ENCODE measurements at places on chromosomes 1 and 21.

GRCh38 chr1:202562444-202563060, 147.7 kb downstream of the SYT2 start:
- DNase-seq, result no peak

DNA sequence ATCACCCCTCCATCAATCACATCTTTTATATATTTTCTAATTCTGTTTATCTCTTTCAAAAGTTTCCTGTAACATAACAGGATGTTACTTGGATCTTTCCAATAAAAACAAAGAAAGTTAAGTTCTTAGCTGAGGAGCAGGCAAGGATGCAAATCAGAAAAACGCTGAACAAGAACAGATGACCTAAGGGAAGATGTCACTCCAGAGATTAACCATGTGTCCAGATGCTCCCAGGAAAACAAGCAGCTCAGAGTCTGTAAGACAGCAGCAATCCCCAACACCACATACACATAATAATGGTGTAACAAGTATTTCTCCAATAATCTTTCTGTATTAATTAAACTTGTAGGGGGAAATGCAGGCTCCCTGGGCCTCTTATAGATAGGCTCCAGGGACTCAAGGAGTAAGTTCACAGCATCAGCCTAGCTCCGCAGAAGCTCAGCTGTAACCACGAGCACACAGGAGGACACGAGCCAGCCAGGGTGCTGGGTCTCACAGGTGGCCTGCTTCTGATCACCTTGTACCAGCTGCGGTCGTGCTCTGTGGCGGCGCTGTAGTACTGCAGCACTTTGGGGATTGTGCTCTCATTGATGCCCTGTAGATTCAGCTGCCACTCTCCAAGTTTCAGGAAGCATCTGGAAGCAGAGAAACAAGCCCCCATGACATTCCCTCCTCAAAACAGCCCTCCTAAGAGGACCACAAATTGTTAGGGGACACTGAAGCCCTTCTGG, 33.1 kb upstream of the EXOSC10 start:
- no peak for DNase-seq

- DNase-seq, result no peak
Measured at GRCh38 chr1:187744665-187745064, 915.9 kb downstream of the PLA2G4A start.

GRCh38 chr1:209435654-209436566, 147.6 kb upstream of the CAMK1G start:
- peak; percentile 72 for DNase-seq

DNA sequence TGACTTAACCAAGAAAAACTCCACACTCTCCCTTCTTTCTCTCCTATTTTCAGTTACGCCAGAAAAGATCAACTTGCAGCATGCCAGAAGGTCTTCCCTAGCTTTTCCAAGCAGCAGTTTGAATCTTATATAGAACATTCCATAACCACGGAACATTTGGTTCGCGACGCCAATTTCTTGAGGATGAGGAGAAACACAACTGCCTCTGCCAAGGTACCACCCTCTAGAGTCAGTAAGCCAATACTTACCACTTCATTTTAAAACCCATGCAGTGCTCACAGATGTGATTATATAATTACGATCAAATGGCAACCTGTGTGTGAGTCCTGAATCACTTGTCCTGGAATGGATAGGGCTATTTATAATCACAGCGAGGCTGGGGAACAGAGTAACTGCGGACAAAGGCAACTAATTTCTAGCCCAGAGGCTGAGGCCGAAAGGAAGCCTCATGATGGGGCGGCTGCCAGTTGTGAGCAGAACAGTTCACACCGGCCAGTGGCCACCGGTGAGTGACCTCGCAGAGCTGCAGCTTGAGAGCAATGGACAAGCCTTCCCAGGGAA, 43.2 kb upstream of the BACE2 start:
- no peak for DNase-seq

- no peak for DNase-seq
Measured at GRCh38 chr1:109806733-109807400, 43.1 kb upstream of the EPS8L3 start.

DNA sequence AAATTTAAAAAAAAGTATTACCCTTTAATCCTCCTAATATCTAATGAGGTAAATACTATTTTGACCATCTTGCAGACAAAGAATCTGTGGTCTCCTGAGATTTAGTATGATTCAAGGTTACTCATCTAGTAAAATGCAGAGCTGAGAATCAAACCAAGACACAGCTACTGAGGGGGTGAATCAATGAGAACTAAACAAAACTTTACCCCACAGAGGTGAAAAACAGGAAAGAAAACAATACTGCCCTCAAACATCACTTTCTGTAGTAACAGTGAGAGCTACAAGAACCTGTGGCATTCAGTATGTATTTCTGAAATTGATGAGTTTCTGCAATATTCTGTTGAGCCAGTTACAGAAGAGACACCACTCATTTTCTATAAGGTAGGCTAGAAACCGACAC, 85.1 kb downstream of the JAK1 start:
- DNase-seq, result no peak

DNA sequence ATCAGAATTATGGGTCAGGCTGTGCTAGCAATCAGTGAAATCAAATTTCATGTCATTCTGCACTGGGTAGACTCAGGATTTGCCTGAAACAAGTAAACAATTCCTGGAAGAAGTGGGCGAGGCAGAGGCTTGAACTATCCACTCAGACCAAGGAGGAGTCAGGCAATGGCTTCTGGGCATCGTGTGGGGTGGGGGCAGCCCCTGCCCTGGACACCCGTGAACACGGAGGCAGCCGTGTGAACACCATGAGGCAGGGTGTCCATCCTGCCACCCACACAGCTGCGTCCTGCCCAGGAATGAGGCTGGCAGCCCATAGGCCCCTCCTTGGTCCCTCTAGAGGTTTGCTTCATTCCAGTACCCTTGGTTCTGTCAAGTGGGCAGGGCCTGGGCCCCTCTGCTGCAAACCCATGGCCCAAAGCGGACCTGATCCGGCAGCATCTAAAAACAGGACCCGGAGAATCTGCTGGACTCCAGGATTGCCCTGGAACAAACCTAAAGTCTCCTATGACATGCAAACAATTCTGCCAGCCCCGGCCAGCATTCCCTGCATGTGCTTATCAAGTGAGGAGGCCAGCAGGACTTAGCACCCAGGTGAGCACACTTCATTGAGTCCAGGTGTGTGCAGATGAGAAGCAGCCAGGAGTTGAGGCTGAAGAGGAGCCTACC, 69.5 kb downstream of the PDE9A start:
- no peak for DNase-seq

GRCh38 chr1:229539863-229540506, 18.5 kb downstream of the ABCB10 start:
- no peak for DNase-seq

GRCh38 chr1:81387446-81387845, 413.3 kb upstream of the ADGRL2 start:
- DNase-seq, result no peak

DNA sequence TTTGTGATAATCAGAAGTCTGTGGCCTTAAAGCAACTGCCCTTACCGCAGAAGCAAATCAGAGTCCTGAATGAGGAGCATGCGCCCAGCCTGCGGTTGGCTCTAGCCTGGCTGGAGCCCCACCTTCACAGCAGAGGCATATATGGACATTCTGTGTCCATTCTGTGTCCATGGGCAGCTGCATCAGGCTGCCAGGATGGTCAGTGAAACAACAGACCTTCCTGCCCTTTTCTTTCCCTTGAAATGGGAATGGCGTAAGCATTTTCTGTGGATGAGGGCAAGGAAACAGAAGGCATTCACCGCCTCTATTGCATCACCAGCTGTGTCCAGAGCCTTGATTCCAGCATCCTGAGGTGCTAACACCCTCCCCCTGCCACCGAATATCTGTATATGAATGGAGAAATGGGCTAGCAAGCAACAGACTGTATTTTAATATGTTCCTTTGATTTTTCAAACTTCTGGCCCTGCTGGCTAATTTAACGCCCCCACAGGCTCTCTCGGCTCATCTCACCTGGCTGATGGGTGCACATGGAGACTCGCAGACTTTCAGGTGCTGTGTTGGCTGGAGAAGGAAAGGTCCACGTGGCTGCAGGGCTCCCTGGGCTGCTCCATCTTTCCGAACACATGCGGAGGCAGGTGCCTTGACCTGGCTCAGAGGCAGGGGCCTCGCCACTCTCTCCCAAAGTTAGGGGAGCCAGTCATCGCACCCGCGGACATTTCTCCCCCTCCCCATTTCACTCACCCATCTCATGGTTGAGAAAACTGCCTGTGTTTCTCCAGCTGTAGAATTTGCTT, 159.2 kb downstream of the GALNT2 start:
- no peak for DNase-seq

DNA sequence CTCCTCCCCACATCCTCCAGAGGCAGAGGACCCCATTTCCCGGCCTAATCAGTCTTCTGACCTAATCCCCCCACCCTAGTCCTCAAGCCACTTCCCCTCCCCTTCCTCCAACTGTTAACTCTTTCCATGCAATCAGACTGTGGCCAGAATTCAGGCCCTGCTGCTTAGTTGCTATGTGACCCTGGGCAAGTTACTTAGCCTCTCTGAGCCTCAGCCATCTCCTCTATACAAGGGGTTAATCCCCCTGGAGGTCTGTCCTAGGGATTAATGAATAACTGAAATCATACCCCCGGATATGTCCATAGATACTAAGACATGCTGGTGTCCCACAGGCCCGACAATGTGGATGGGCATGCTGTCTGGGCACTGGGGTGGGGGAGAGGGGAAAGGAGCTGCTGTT, 18.3 kb downstream of the AHDC1 start:
- no peak for DNase-seq

GRCh38 chr1:192261476-192261875, 55.3 kb upstream of the RGS21 start:
- DNase-seq, result no peak

DNA sequence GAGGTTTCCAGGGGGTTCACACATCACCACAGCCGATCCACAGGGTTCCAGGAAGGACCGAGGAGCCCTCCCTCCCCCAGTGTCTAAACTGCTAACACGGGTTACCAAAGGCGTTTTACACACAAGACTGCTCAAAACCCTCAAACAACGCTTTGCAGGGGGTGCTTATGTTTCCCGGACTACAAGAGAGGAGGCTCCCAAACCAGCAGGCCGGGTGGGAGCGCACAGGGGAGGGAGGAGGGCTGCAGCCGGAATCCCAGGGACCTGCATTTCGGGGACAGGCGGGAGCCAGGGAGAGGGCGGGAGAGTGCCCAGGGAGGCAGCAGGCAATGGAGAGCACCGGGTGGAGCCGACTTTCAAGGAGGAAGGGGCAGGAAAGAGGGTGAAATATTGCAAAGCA, 50.8 kb downstream of the ACBD3 start:
- no peak for DNase-seq

GRCh38 chr21:43740497-43741156, 21.7 kb downstream of the PDXK start:
- no peak for DNase-seq

GRCh38 chr1:164707868-164708331, 148.9 kb downstream of the PBX1 start:
- no peak for DNase-seq

- DNase-seq, result no peak
Measured at GRCh38 chr1:189336115-189337100, 1141.3 kb downstream of the BRINP3 start.

- DNase-seq, result no peak
Measured at GRCh38 chr1:114431026-114431425, 80.0 kb downstream of the TRIM33 start.

DNA sequence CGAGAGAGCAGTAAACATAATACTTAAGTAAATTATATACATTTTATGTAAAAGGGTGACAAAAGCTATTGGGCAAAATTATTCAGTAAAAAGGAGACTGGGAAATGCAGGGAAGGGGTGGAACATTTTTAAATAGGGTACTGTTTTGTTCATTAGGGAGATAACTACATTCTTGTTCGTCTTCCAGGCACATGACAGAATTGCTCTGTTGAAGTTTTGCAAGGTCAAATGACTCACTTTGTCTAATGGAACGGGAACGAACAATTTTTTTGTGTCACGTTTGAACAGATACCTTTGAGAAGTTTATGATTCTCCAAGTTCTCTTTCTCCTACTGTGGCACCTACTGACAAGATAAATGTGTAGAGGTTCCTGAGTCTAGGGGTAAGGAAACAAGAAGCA, 382.3 kb upstream of the ZRANB2 start:
- DNase-seq, result no peak

GRCh38 chr1:58059789-58060188, 486.7 kb downstream of the OMA1 start:
- no peak for DNase-seq

DNA sequence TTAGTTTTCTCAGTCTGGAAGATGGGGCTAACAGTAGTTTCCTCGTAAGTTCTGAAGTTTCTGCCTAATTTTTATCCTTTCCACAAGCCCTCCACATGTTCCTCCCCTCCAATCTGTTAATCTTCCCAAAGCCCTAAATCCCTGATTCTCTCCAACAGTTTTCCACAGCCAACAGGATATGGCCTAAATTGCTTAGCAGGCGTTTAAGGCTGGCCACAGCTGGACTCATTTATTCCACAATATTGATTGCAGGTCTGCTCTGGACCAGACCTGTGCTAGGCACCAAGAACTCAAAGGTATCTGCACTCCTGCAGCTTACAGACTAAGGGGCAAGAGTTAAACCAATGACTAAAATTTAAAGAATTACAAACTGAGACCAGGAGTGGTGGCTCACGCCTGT, 3.9 kb downstream of the SLC6A9 start:
- DNase-seq, result no peak

DNA sequence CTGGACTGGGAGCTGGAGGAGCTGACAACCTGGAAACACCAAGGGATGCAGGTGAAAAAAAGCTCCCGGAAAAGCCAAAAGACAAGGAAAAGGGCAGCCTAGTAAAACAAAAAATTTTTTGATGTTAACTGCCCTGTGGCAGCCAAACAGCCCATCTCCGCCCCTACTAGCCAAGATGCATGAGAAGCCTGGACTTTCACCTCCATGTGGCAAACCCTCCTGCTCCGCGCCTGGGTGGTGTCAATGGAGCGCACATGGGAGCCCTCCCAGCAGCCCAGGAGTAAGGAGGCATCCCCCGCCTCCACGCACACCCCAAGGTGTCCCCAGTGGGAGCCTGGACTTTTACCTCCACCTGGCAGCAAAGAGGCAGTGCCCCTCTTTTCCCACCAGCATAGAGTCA, 30.5 kb downstream of the LEMD1 start:
- no peak for DNase-seq

GRCh38 chr1:114167226-114167625, 13.6 kb upstream of the SYT6 start:
- no peak for DNase-seq

DNA sequence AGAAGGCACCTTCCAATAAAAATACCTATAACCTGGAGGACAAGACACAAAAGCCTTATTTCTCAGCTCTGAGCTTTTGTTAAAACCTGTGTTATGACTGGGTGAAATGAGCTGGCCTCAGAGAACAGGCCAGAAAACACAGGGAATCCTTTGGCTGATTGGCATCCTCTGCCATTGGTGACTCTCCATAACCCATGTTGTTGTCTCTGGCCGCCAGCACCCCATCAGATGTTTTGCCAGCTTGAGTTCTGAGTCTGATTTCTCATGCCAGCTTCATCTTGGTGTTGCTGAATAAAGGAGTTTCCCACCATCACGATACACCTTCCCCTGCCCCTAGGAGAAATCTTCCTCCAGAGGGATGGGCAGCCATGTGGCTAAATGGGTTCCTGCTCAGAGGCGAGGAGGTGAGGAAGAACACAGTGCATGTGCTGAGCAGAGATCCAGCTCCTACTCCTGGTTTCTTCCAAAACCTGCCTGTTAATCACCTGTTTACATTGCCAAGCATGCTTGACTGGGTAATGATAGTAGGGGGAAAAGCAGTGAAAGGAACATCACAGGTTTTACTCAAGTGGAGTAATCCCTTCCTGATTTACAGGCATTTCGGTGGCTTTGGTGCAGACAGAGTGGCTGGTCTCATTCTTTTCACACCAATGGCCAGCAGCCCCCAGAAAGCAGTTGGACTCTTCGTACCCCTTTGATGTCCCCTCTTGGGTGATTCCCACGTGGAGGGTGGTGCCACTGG, 109.8 kb downstream of the ROR1 start:
- no peak for DNase-seq

- DNase-seq, result no peak
Measured at GRCh38 chr1:90973897-90974798, 47.7 kb downstream of the ZNF644 start.

All from activated CD4-positive, alpha-beta T cell treated with anti-CD3 and anti-CD28 coated beads for 48 hours (primary cell).